ENCODE measurements at places on chromosomes 16 and 17.

- no peak for DNase-seq
Observed at GRCh38 chr17:71329310-71330098, 791.3 kb upstream of the SOX9 start.

GRCh38 chr16:85912211-85912974 is 13.4 kb downstream of the IRF8 start:
- DNase-seq = no peak

- no peak for DNase-seq
Observed at GRCh38 chr17:43813386-43813785, 19.6 kb downstream of the MPP3 start.

- DNase-seq = no peak
Observed at GRCh38 chr17:32382526-32383223, 32.7 kb downstream of the ZNF207 start.

DNA sequence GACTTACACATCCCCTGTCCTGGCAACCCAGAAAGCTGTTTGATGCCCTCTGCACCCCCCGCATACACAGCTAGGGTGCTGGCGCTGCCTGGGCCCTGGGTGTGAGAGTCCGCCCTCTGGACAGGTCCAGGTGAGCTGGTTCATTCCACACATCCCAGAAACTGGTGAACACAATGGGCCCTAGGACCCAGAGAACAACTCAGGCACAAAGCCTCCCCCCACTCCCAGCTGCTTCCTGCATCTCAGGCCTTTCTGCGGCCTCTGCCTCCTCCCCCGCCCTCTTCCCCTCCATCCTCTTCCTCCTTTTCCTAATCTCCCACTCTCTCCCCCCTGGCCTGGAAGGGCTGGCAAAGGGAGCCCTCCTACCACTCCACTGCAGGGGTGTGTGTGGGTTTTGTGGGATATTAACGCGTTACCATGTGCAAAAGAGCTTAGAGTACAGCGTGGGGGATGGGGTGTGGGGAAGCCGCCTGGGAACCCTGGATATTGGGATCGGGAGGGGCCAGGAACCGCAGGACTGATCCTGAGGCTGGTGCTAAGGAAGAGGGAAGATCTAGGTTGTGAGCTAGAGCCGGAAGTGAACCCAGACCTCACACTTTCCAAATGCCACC is 1.6 kb upstream of the PPP1R9B start:
- peak; percentile 76 for DNase-seq

DNA sequence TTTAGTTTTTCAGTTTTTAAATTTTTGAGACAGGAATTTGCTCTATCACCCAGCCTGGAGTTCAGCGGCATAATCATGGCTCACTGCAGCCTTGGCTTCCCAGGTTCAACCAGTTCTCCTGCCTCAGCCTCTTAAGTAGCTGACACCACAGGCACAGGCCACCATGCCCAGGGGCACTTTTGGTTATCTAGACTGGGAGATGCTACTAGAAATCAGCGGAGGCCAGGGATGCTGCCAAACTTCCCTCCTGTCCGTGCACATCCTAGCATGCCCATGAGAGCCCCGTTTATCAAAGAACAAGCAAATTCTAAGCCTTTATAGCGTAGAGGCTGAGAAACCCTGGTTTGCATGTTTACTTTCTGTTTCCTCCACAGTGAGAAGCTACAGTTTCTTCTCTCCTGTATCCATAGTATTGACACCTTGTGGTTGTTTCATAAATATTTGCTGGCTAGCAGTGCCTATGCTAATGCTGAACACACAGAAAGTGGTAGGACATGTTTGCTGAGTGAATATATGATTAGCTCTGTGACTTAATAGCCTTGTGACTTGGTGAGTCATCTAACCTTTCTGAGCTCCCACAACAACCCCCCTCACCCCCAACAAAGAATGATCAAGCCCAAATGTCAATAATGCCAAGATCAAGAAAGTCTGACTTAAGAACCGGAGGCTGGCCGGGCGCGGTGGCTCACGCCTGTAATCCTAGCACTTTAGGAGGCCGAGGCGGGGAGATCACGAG is 39.2 kb upstream of the MAF start:
- no peak for DNase-seq

GRCh38 chr16:8620535-8620934 is 963 bp upstream of the METTL22 start:
- DNase-seq = no peak

GRCh38 chr17:75695141-75695829 is 26.0 kb upstream of the ITGB4 start:
- DNase-seq = no peak
